ENCODE measurements at places on chromosomes 6 and 20. TPM values are rescaled to one million over a fixed set of nuclear protein-coding genes. Genes with fewer than 3 reads are reported as not detected.

DNA sequence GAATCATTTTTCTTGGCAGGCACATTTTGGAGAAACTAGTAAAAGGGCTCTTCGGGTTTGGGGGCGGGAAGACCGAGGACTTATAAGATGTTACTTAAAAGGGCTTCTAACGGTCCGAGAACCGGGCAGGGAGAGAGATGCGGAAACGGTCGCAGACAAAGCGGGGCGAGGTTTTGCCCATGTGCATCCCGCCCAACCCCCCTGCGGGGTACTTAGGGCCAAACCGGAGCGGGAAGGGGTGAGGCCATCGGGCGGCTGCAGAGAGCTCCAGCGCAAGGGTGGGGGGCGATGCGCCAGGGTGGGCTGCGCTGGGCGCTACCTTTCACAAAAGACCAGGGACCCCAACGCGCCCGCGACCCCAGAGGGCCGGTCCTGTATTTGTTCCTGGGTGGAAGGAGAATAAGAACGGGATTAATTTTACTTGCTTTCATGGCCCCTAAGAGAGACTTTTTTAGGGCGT, 616 bp downstream of the TUBB start:
- DNase-seq, result no peak

C20orf202 gene
- not detected for polyA plus RNA-seq

DNA sequence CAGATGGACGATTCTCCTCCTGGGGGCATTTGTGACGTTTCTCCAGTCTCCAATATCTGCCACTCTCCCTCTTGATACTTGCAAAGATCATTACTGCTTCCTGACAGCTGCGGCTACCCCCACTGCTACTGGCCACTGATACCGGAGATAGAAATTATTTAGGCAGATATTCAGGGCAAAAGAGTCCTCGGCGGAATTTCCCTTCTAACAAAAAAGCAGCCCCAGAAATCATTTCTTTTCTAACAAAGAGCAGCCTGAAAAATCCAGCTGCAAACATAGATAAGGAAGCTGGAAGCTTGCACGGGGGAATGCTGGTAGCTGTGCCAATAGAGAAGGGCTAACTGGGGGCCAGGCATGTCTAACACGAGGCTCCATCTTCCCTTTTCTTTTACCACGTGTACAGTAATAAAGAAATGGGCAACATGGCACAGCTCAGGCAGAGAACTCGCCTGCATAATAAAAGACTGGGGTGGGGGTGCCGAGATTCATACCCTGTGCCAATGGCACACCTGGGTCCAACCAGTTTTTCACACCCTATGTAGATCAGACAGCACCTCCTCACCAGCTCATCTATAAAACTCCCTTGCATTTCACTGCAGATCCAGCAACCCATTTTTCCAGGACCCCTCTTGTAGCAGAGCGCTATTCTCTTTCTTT, 6.1 kb downstream of the TP53RK start:
- no peak for DNase-seq

DNA sequence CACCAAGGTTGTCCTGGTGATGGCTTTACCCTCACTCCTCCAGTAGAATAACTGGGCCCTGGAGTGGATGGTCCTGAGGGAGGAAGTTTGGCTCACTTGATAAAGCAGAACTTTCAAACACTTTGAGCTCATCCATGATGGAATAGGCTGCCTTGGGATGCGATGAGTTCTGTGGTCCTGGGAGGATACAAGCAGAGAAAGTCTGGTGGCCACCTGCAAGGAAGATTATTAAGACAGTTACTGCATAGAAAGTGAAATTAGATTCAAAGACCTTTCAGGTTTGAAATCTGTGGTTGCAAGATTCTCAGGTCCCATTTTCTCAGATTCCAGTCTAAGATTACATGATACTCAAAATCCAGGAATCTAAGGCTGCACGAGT, 19.9 kb upstream of the CCN5 start:
- no peak for DNase-seq

DNA sequence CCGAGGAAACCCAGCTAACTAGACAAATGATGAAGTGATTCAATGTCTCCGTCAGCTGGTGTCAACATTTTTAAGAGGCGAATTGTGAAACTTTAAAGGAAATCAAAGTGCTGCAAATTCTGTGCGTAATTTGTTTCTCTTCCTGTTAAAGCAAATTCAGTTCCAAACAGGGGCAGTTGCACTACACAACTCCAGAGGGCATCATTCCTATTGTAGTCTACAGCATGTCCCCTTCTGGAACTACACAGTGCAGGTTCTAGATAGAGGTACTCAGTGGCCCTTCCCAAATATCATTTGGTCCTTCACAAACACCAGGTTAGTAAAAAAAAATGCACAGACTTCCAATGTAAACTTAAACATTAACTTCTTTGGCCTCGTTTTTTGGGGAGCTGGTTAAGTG, 38.3 kb upstream of the SMLR1 start:
- no peak for DNase-seq

- no peak for DNase-seq
Measured at GRCh38 chr6:79671600-79672266, 40.6 kb downstream of the SH3BGRL2 start.

ARMC2 gene
- polyA plus RNA-seq, result 2.4 TPM

FOXA2 gene
- polyA plus RNA-seq, result not detected

DNA sequence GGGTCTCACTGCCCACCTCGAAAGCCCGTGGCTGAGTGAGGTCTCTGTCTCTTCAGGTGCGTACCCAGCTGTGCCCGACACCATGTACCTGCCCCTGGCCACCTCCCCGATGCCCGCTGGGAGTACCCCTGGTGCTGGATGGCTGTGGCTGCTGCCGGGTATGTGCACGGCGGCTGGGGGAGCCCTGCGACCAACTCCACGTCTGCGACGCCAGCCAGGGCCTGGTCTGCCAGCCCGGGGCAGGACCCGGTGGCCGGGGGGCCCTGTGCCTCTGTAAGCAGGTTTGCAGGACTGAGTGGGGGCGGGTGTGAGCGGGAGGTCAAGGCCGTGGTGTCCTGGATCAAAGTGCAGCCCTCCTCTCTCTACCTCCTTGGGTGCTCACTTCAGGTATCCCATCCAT, 4.7 kb downstream of the CCN5 start:
- DNase-seq, result no peak

- DNase-seq, result no peak
Measured at GRCh38 chr20:20277894-20278335, 90.0 kb upstream of the INSM1 start.

GRCh38 chr6:24744911-24745310, 26.0 kb upstream of the C6orf62 start:
- DNase-seq, result no peak

- no peak for DNase-seq
Measured at GRCh38 chr6:89927791-89928550, 33.7 kb downstream of the GJA10 start.

COL19A1 gene
- 0.11 TPM for polyA plus RNA-seq

DEFB132 gene
- polyA plus RNA-seq, result not detected

- DNase-seq, result no peak
Measured at GRCh38 chr6:32815996-32816395, 806 bp downstream of the HLA-DOB start.

DNA sequence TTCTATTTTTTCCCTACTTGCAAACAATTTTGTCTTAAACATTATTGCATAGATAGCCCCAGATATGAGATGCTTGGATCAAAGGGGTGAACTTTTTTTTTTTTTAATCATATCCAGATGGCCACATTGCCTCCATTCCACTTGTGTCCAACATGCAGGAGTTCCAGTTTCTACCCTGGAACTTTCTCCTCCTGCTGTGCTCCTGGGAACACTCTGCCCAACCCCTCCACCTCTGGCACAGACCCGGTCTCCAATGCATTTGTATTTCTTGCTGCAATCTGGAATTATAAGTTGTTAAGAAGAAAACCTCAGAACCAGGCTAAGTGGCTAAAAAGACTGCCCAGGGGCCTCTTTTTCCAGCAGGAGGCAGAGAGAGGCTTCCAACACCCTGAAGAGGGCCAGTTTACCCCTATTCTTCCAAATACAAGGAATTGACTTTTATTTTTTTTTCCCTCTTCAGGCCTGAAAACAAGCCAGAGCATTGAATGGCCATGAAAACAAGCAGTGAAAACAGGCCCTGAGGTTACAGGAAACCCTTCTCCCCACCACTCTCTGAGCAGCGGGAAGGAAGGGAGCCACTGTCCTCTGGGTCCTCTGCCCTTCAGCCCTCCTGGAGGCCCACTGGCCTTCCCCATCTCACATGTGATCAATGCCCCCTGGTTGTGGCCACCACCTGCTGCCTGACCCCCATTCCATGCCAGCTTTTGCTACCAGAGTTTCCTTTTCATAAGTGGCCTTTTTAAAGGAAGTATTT, 44.3 kb downstream of the PDYN start:
- DNase-seq, result no peak

DNA sequence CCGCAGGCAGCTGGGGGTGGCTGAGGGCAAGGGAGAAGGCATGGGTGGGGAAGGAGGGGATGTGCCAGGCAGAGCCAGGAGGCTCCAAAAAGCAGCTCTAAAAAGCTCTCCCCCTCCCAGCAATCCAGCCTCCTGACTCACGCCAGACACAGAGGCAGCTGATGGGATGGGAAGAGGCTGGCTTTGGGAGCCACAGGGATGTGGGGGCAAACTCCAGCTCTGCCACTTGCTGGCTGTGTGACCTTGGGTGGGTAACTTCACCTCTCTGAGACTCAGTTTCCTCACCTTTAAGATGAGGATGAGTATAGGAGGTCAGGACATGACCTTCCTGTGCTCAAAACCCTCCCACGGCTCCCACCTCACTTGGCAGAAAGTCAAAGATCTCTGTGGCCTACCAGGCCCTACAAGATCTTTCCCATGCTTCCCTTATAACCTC, 148.9 kb downstream of the CEBPB start:
- peak; percentile 26 for DNase-seq

NINL gene
- polyA plus RNA-seq, result 4.5 TPM

COL11A2 gene
- 0.91 TPM for polyA plus RNA-seq

- no peak for DNase-seq
Measured at GRCh38 chr6:135310291-135310690, 129.2 kb downstream of the MYB start.

WFDC2 gene
- not detected for polyA plus RNA-seq

SLC17A4 gene
- polyA plus RNA-seq, result not detected

- no peak for DNase-seq
Measured at GRCh38 chr6:102902471-102902870, 1509.0 kb downstream of the GRIK2 start.

- no peak for DNase-seq
Measured at GRCh38 chr6:68139130-68139529, 496.0 kb upstream of the ADGRB3 start.

DNA sequence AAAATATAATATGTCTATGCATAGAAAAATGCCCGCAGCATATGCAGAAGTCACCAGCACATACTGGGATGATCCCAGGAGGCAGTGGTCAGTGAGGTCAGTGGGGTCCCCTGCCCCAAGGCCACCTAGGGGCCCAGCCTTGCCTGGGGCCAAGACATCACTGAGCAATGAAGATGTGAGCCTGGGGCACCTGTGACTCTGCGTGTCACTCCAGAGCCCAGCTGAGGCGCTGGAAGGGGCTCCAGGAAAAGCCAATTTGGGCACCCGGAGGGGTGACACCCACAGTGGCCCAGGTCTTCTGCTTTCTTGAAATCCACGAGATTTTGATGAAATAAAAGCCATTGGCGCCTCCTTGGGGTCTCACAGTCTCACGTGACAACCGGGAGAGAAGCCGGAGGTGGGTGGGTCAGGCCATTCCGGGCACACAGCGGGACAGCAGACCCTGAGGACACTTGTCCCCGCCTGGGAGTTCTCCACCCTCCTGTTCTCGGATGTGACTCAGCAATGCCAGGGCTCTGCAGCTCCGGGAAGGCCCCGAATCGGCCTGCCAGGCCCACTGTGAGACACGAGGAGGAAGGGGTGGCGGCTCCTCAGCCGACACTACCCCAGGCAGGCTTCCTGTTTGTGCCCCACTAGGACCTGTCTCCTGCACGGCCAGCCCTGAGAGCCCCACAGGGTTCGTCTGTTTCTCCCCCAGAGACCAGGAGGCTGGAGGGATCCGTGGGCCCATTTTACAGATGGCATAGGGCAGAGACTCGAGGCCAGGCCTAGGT, 24.4 kb upstream of the SLCO4A1 start:
- DNase-seq, result no peak

- DNase-seq, result no peak
Measured at GRCh38 chr20:25336561-25337422, 53.8 kb downstream of the ABHD12 start.

DNA sequence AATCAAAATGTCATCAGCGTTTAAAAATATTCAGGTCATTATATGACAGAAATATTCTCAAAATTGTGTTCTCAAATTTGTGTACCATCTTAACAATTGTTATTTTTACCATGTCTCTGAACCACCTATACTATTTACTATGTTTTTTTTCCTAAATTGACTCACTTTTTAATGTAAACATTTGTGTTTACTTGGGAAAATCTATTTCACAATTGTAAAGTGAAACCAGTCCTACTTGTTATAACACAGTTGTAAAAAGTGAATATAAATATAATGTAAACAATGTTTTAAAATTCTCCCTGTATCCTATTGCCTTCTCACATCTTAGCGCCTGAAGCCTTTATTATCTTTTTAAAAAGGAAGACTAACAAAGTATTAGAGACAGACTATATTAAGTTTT, 83.5 kb downstream of the ADGRG6 start:
- DNase-seq, result no peak

ZSCAN23 gene
- 2.3 TPM for polyA plus RNA-seq

- no peak for DNase-seq
Measured at GRCh38 chr20:57325632-57326356, 3.8 kb upstream of the SPO11 start.

- DNase-seq, result no peak
Measured at GRCh38 chr6:36132246-36132895, 2.1 kb downstream of the MAPK13 start.

DNA sequence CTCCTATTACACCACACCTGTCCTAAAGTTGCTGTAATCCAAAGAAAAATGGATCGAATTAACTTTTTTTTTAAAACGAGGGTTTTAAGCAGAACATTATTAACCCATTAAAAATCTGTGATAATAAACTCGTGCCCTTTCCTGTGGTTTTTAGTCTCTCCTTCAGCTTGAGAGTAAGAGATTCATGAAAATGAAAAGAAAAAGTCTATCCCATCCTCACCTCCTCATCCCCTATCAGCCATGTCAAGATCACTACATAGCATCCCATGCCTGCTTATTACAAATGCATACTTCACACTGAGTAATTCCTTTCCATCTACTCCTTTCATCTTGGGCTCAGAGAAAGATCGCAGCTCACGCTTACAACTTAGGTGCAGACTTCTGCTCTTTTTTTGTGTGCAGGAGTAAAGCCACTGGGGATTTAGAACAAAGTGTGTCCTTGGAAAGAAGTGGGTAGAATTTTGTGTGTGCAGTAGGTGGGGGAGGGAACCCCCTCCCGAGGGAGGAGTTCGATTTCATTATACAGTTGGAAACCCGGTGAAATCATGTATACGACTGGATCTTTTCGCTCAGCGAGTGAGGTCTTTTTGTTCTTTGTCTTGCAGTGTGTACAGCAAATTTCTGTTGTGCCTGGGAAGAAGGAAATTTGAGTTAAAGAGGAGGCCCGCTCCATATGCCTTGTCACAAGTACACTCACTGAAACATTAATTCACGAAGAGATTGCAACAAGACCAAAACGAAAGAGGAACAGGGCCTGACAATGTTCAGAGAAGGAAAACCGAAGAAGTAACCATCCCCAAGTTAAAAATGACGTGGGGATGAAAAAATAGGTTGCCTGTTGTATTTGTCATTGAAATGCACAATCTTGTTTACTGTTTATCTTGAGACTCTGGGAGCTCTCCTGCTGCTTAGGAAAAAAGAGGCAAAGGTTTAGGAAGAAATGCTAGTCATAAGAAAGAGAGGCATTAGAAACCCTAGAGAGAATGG, 146.5 kb upstream of the ZNF217 start:
- DNase-seq, result no peak

- no peak for DNase-seq
Measured at GRCh38 chr6:122569230-122569771, 40.9 kb upstream of the PKIB start.

PDYN gene
- polyA plus RNA-seq, result not detected

CD24 gene
- polyA plus RNA-seq, result 0.05 TPM

Measured in BJ (cell line).